ENCODE measurements at places on chromosomes 6 and 20. TPM values are rescaled to one million over a fixed set of nuclear protein-coding genes. Genes with fewer than 3 reads are reported as not detected.

DNA sequence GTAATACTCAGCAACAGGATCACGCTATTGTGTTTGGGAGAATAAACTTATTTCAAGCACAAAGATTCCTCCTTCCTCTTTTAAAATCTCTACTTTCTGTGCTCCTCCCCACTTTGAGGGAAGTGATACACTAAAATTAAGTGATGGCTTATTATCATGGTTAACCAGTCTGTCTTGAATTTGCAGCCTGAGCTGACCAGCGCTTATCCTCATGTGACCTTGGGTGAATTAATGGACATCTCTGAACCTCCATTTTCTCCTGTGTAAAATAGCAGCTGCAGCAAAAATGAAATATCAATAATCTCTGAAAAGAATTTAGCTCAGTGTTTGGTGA is 222.6 kb downstream of the BCAS1 start:
- H3K36me3 ChIP-seq = no peaks in the 10 kb centered on the region
- DNase-seq = no peak
- H3K27ac ChIP-seq = no peak overlapping the region

- DNase-seq = no peak
- peaks cover 3% of the 10 kb centered on the region for H3K36me3 ChIP-seq
- no peak overlapping the region for H3K4me3 ChIP-seq
- no peaks in the 10 kb centered on the region for H3K27me3 ChIP-seq
- H3K4me1 ChIP-seq = no peaks in the 10 kb centered on the region
Measured at GRCh38 chr20:45842169-45842812, 8.7 kb downstream of the SNX21 start.

DNA sequence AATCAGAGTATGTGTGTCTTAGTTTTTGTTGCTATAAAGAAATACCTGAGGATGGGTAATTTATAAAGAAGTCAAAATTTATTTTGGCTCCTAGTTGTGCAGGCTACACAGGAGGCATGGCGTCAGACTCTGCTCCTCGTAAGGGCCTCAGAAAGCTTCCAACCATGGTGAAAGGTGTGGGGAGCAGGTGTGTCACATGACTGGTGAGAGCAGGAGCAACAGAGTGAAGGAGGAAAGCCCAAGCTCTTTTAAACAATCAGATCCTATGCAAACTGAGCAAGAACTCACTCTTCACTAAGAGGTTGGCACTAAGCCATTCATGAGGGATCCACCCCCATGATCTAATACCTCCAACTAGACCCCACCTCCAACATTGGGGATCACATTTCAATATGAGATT is 1524.3 kb downstream of the HACE1 start:
- no peak for DNase-seq
- no peak overlapping the region for H3K4me3 ChIP-seq
- no peaks in the 10 kb centered on the region for H3K4me1 ChIP-seq
- no peaks in the 10 kb centered on the region for H3K36me3 ChIP-seq
- no peak overlapping the region for H3K27ac ChIP-seq

- peaks cover 8% of the 10 kb centered on the region for H3K27me3 ChIP-seq
- H3K27ac ChIP-seq = no peak overlapping the region
- peaks cover 20% of the 10 kb centered on the region for H3K4me1 ChIP-seq
- H3K4me3 ChIP-seq = no peak overlapping the region
Measured at GRCh38 chr6:32148289-32149091, 3.2 kb downstream of the PRRT1 start.

NRSN1 gene
- total RNA-seq = not detected

PRL gene
- not detected for total RNA-seq

Measured in body of pancreas (tissue), 4 donors.